Activated T-cell treated with anti-CD3 and anti-CD28 coated beads for 4 hours (primary cell): ENCODE measurements at places on chromosomes 1 and 21.

GRCh38 chr21:45622416-45623097, 21.0 kb upstream of the PCBP3 start:
- no peak for DNase-seq

DNA sequence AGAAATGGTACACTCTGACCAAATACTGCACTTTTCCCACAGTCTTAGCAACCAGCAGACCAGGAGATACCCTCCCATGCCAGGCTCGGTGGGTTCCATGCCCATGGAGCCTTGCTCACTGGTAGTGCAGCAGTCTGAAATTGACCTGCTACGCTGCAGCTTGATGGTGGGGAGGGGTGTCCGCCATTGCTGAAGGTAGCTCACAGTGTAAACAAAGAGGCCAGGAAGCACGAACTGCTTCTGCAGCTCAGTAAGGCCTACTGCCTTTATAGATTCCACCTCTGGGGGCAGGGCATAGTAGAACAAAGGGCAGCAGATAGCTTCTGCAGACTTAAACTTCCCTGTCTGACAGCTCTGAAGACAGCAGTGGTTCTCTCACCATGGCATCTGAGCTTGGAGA, 12.3 kb upstream of the IFI44L start:
- DNase-seq, result no peak

DNA sequence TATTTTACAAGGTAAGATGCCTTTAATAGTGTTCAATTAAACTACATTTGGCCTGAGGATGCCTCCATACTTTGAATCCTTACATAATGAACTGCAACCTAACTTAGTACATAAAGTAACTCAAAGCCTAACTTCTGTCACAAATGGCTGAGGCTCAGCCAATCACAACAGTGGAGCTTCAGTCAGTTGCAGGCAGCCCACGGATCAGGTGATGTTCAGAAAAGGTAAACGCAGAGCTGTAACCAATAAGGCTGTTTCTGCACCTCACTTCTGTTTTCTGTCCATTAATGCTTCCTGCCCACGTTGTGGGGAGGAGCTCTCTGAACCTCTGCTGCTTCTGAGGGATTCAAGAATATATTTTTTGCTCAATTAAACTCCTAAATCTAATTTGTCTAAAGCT, 94.8 kb upstream of the KIAA0040 start:
- DNase-seq, result no peak

DNA sequence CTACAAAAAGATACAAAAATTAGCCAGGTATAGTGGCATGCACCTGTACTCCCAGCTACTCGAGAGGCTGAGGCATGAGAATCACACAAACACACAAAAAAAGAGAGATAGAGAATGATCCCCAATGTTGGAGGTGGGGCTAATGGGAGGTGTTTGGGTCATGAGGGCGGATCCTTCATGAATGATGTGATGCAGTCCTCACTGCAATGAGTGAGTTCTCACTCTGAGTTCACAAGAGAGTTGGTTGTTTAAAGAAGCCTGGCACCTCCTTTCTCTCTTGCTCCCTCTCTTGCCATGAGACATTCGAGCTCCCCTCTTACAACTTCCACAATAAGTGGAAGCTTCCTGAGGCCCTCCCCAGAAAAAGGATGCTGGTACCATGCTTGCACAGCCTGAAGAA, 17.3 kb downstream of the KCNT2 start:
- no peak for DNase-seq

- DNase-seq, result no peak
Observed at GRCh38 chr1:71135571-71135970, 54.7 kb upstream of the ZRANB2 start.

- DNase-seq, result no peak
Observed at GRCh38 chr1:14369526-14370213, 228.8 kb upstream of the KAZN start.

- no peak for DNase-seq
Observed at GRCh38 chr1:183473217-183473536, 878 bp downstream of the SMG7 start.

GRCh38 chr1:220182111-220182510, 88.2 kb downstream of the IARS2 start:
- DNase-seq, result no peak

- DNase-seq, result no peak
Observed at GRCh38 chr21:25936776-25937175, 202.0 kb downstream of the GABPA start.

DNA sequence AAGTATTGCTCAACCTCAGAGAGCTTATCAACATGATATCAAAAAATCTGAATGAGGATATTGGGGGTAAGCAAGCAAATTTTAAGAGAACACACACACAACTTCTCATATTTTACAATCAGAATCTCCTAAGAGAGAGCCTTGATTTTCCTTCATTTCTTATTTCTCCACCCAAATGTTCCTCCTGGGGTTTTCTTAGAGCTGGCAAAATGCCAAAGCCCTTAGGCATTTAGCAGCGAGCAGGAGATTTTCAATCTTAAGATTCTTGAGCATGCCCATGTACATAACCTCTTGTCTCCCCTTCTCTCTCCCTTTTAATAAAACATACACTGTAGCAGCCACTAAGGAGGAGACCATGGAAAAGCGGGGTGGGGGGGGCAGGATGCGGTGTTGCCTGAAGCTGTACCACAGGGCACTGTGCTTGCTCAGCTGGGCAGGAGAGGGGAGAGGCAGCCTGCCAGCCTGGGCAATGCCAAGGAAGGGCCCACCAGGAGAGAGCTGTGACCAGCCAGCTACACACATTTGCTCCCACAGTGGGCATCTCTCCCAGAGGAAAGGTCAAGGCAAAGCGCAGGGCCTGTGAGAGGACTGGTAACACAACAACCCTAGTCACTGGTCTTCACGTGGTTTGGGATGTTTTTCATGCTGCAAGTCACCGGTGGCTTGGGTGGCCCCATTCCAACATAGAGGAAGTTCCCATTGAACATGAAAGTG, 4.3 kb downstream of the BRINP2 start:
- DNase-seq, result no peak

GRCh38 chr1:77697441-77697840, 15.0 kb upstream of the ZZZ3 start:
- DNase-seq, result no peak

- DNase-seq, result no peak
Observed at GRCh38 chr21:28333578-28334075, 659.0 kb downstream of the LTN1 start.

DNA sequence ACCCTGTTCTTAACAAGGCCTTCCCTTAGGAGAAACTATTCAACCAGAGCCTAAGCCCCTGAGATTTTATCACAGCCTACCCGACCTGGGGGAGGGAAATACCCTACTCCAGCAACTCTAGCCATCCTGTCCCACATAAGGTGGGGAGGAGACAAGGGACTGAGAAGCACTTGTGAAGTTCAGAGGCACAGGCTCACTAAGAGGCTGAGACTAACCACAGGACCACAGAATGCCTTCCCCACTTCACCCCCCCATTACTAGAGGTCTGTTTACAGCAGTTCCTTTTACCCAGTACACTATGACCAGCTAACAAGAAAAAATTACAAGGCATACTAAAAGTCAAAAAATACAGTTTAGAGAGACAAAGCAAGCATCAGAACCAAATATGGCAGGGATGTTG, 86.8 kb downstream of the TEX35 start:
- no peak for DNase-seq

DNA sequence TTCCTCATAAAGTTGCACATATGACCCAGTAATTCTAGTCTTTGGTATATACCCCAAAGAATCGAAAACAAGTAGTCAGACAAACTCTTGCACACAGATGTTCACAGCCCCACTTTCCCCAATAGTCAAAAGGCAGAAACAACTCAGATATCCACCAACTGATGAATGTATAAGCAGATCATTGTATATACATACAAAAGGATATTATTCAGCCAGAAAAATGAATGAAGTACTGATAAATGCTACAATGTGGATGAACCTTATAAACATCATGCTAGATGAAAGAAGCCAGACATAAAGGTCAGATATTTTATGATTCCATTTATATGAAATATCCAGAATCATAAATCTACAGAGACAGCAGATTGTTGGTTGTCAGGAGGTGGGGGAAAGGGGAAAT, 27.3 kb downstream of the SHCBP1L start:
- DNase-seq, result no peak

DNA sequence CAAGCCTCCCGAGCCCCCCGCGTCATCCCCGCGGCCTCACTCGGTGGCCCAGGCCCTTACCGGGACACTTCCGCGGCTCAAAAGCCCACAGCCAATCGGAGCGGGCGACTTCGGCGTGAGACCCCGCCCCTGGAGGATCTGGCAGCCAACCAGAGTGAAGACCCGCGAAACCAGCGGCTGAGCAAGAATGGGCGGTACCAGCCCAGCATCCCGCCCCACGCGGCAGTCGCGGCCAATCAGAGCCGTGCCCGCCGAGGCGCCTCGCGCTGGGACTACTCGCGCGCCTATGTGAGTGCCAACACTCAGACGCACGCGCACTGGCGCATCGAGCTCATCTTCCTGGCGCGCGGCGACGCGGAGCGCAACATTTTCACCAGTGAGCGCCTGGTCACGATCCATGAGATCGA, 22.5 kb downstream of the DISP3 start:
- DNase-seq, result no peak

- DNase-seq, result no peak
Observed at GRCh38 chr21:34782506-34783360, 113.9 kb downstream of the CLIC6 start.

GRCh38 chr1:149917571-149918144, at the start of gene SV2A:
TSS of gene SV2A (minus strand) at chr1:149917844. CDS start at chr1:149913840, 4,004 bp downstream.
- DNase-seq, result peak; percentile 18

DNA sequence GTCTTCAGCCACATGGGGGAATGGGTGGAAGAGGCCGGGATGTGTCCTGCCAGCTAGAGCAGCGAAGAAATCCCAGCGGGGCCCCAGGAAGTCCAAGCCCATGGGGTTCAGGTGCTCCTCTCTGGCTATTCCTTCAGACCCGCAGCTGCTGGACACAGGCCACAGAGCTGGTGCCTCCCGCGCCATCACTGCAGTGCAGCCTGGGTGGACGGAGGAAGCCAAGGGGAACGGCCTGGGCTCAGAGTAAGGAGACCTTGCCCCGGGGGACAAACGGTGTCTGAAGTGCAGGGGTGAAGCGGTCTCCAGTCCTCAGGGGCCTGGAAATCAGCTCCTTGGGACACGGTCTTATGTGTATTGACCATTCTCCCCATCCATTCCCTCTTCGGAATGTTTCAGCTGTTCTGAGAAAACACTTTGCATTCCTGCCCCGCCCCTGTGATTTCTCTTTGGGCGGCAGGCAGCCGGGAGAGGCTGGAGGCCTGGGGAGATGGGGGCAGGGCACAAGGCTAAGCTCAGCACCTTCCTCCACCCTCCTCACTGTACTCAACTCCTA, 18.4 kb downstream of the MTHFR start:
- DNase-seq, result no peak

GRCh38 chr1:192904438-192904895, 95.6 kb downstream of the RGS2 start:
- no peak for DNase-seq
